ENCODE measurements at places on chromosomes 4 and X. TPM values are rescaled to one million over a fixed set of nuclear protein-coding genes. Genes with fewer than 3 reads are reported as not detected.

SUPT20HL1 gene
- not detected for polyA plus RNA-seq

CD40LG gene
- not detected for polyA plus RNA-seq

CT55 gene
- not detected for polyA plus RNA-seq

NCBP2L gene
- not detected for polyA plus RNA-seq

AMMECR1 gene
- 3.6 TPM for polyA plus RNA-seq

DCLK2 gene
- polyA plus RNA-seq: 0.69 TPM

IL13RA2 gene
- polyA plus RNA-seq: not detected

TIGD4 gene
- not detected for polyA plus RNA-seq

IL21 gene
- polyA plus RNA-seq: not detected

MAGEE2 gene
- not detected for polyA plus RNA-seq

PDHA2 gene
- polyA plus RNA-seq: not detected

GUCY1B1 gene
- polyA plus RNA-seq: 2.4 TPM
